ENCODE measurements at places on chromosomes 5 and 9. TPM values are rescaled to one million over a fixed set of nuclear protein-coding genes. Genes with fewer than 3 reads are reported as not detected.
A peak's percentile ranks its signal among the peaks of the same experiment; 100 is the strongest.

DNA sequence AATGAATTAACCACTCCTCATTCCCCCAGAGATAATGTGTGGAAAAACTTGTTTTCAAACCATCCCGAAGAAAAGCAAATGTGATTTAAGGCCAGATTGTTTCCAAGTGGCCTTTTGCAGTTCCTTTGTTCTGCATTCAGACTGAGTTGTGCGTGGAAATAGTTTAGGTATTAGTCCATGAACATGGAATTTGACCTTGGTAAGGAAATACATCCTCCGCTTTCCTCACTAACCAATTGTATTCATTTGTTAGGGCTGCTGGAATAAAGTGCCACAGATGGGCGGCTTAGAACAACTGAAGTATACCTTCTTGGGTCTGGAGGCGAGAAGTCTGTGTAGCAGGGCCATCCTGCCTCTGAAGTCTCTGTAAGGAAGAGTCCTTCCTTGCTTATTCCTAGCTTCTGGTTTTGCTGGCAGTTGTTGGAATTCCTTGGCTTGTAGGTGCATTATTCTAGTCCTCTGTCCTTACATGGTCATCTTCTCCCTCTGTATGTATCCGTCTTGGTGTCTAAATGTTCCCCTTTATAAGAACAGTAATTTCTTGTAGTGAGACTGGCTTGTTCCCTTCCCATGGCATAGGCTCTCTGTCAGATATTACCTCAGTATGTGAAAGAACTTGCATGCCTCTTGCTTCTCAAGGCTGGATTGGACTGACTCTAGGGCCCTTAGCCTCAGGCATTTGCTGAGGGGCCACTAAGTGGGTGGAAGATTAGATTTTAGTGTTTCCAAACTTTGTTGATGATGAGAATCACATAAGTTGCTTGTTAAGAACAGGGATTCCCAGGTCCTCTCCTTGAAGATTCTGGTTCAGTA, 53.9 kb downstream of the RAI14 start:
- no peak for DNase-seq

MELK gene
- 0.18 TPM for polyA plus RNA-seq

DNA sequence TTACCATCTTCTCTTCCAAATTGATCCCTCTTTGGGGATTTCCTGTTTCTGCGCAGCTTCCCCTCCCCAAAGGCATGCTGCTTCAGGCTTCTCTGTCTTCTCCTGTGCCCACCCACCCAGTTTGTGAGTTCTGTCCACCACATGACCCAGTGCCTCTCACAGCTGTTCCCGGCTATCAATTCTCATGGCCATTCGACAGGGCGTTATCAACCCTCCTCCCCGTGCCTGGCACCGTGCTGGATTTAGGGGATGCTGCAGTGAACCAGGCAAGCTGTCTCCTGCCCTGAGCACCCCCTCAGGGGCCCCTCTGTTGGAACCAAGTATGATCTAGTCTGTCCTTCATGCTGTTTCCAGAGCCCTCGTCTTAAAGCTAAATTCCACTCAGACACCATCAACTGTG, 38.7 kb downstream of the COL23A1 start:
- no peak for DNase-seq

DNA sequence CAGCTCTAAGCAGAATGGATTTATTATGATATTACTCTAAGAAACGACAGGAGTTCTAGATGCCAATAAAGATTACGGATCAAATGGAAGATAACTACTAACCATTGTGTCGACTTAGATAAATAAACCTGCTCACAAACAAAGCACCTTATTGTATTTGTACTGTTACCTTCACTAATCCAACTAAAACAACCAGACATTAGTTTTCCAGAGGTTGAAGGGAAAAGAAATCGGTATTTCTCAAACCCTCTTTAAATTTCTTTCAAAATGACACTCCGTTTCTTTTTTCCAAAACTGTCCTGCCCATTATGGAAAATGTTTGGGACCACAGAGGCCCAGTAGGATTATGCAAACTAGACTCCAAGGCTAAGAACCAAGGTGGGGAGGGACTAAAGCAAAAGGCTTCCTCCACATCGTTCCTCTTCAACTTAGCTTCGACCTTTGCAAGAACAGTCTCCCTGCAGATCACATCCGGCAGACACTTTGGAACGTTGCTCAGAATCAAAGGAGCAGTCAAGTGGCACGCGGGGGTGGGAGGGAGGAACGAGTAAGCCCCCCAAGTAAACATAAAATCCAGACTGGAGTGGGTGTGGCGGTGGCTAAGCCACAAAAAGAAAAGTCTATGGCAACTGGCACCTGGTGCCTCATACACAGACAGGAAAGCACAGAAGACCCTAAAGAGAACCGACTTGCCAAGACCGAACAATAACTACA, 2.7 kb downstream of the MLLT3 start:
- no peak for DNase-seq

DNA sequence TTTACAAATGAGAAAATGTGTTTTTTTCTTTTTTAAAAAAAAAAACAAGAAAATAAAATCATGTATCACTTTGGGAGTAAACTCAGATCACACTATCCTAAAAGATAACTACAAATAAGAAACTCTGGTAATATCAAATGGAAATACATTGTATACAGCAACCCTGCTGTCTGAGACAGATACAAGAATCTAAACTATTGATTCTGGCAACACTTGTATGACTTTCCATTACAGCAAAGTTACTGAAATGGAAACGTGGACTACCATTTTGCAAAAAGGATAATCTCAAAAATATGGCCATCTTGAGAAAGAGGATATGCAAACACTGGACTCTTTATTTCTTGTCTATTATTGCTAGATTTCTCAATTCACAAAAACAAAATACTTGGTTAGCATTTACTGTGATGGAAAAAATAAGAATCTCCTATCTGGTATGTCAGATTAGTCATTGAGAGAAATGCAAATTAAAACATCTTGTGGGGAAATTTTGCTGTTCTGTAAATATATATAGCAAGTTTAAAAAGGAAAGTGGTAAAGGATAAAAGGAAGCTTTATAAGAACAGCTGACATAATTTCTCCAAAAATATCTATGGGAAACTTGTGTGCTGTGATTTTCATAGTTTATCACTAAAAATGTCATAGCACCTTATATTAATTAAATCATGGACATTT, 112.9 kb upstream of the FER start:
- DNase-seq = no peak

DNA sequence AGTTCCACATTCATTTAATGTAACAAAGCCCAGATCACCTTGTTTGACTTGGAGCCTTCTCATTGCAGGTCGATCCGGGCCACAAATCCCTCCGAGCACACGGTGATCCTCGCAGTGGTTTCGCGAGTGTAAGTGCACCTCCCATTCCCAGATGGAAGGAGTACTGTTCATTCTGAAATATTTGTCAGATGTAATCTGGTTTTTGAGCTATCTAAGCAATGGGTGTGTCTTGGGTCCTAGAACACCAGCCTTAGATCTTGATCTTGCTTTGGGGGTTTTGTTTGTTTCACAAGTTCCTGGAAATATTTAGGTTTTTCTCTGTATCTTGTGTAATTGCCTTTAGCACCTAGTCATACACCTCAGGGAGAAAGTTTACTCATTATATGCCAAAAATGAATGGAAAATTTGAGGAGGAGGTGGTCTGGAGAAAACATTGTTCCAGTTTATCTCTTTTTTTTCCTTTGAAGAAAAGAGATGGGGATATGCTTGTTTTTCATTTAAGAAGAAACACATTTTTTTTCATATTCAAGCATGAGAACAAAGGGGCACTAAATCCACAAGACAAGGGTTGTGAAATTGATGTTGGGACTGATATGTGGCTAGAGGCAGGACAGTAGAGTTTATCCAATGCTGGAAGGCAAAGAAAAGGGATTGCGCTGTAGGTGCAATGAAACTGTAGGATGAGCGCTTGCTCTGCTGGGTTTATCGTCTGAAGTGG, 118.6 kb downstream of the PDE8B start:
- DNase-seq = no peak

SPAG8 gene
- polyA plus RNA-seq = 0.56 TPM

- DNase-seq = no peak
Measured at GRCh38 chr5:84480873-84481637, 96.4 kb upstream of the EDIL3 start.

- DNase-seq = no peak
Measured at GRCh38 chr9:121859646-121860045, 208.2 kb downstream of the DAB2IP start.

DNA sequence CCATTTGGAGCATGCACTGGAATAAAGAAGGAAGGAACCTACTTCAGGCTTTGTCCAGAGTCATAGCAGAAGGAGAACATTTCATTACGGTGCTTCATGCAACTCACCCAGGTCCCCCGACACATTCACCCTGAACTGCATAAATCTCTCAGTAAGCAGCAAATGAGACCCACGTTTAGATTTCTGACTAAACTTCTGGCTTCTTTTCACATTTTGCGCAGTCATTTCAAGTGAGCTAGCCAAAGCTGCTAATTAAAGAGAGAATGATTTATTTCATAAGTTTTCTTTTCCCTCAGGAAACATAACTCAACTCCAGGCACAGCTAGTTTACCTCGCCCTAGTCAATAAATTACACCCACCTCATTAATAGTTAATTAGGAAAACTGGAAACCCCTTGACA, 88.6 kb upstream of the GAS1 start:
- DNase-seq = no peak

GRCh38 chr9:86795823-86796553, 151.3 kb downstream of the GAS1 start:
- peak; percentile 73 for DNase-seq

CAMK4 gene
- 0.09 TPM for polyA plus RNA-seq

DNA sequence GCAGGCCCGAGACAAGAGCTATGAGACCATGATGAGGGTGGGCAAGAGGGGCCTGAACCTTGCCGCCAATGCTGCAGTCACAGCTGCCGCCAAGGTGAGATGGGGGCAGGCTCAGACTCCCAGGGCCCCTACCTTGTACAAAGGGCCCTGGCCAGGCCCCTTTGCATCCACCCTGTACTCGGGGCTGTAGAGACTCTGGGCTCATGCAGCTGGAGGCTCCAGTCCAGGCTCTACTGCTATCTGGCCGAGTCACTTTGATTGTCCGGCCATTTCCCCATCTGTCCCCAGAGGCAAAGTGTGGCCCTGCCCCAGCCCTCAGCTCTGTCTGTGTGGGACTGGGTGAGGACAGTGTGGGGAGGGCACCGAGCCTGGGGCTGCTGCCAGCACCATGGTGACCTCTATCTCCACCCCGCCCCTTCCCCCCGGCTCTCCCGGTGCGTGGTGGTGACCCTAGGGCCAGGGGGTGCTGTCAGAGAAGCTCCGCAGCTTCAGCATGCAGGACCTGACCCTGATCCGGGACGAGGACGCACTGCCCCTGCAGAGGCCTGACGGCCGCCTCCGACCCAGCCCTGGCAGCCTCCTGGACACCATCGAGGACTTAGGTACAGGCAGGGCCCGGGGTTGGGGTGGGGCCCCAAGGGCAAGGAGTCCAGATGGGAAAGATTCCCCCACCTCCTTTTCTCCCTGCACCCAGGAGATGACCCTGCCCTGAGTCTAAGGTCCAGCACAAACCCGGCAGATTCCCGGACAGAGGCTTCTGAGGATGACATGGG, 6.1 kb downstream of the REEP2 start:
- DNase-seq = no peak

CATSPER3 gene
- polyA plus RNA-seq = 0.73 TPM

LECT2 gene
- polyA plus RNA-seq = not detected

DNA sequence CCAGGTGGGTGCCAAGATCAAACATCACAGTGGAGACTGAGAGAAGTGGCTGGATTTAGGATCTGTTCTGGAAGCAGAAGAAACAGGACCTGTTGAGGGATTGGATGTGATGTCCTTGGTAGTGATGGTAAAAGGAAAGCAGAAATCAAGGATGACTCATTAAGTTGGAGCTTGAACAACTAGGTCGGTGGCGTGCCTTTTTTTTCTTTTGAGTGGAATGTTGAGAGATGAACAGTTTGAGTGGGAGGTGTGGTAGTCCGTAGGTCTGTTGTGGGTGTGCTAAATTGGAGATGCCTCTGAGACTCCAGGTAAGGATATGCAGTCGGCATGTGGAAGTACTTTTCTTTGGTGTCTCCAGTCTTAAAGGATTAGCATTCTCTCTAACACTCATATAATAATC, 92.1 kb upstream of the IL12B start:
- no peak for DNase-seq

- peak; percentile 53 for DNase-seq
Measured at GRCh38 chr5:77168879-77169244, 41.6 kb upstream of the PDE8B start.

DNA sequence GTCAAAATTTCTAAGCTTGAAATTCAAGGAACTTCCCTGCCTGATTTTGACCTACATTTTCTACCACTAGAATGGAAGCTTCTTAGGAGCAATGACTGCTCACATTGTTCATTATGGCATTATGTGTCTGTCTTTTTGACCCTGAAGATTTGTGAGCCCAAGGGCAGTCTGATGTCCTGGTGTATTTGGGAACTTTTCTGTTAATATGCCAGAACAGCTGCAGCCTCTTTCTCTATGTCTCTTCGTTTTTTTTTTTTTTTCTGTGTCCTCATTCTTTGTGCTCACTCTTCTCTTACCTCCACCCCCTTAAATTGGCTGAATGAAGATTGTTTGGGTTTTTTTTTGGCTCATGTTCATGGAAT, 34.8 kb upstream of the TMC1 start:
- DNase-seq = no peak

DNA sequence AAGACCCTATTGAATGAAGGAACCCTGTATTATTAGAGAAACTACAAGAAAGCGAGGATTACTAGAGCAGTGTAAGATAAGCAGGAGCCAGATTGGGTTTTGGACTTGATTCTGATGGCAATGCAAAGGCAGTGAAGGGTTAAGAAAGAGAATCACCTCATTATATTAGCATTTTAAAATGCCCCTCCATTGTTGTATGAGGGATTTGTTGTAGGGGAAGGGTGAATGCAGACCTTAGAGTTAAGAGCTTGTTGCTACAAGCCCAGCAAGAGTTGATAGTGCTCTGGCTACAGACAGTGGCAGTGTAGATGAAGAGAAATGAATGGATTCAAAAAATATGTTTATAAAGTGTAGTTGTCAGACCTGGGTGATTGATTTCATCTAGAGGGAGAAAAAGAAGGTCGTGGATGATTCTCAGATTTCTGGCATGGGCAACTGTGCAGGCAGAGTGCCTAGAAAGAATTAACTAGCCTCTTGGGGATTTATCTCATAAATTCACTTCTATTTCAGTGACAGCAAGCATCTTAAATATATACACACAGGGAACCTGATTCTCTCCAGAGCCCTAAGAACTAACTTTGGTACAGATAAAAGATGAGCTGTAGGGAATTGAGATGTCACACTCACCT, 344.8 kb downstream of the ARRDC3 start:
- no peak for DNase-seq

GRCh38 chr9:4674783-4675182, 4.6 kb upstream of the CDC37L1 start:
- DNase-seq = no peak
